NAMALWA (cell line): ENCODE measurements at places on chromosomes 5 and 9.

DNA sequence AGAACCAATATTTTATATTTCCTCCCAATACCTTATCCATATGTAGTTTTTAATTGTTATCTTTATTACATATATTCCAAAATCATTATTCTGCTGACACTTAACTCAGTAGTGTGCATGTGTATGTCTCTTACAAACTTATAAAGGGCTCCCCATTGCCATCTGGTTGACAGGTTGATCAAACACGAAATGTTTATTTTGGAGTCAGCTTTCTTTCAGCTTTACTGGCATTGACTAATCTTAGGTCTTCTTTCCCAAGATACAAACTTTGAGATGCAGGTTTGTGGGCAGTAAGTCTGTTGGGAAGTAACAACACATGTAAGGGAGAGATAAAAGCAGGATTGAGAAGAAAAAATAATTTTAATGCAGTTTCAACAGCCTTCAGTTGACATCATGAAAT is 716.0 kb upstream of the CHD1 start:
- DNase-seq: no peak

GRCh38 chr9:23841304-23841703 is 15.3 kb upstream of the ELAVL2 start:
- DNase-seq: no peak

GRCh38 chr9:11551106-11551505 is 938.3 kb upstream of the PTPRD start:
- no peak for DNase-seq

GRCh38 chr5:143199843-143200242 is 203.6 kb downstream of the NR3C1 start:
- DNase-seq: no peak

- DNase-seq: no peak
Observed at GRCh38 chr9:82404196-82404870, 415.8 kb downstream of the SPATA31D1 start.
